Substantia nigra (tissue), 51 donors: ENCODE measurements at places on chromosomes 3 and 15.

DNA sequence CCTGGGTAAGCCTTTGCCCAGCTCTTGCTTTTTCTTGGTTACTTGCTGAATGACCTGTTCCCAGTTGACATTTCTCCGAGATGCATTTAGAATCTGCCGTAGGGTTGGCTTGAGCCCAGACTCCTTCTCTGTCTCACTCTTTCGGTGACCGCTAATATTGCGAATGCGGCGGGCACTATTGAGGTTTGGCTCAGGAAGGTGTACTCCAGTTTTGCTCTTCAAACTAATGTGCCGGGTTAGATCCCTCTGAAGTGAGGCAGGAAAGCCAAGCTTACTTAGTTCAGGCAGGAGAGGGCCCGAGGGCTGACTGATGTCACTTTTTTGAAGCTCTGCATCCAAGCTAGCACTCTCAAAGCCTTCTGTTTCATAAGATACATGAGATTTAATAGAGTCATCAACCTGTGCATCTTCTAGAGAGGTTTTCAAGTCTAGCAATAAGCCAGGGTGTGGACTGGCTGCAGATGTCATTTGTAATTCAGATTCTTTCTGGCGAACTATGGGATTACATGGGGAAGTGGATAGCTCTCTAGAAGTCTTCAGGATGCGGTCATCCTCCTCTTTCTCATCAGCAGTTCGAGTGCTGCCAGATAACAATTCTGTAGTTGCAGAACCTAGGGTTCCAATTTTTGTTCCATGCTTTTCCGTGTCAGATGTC lies 41.0 kb downstream of the ZNF106 start:
- DNase-seq: no peak

DNA sequence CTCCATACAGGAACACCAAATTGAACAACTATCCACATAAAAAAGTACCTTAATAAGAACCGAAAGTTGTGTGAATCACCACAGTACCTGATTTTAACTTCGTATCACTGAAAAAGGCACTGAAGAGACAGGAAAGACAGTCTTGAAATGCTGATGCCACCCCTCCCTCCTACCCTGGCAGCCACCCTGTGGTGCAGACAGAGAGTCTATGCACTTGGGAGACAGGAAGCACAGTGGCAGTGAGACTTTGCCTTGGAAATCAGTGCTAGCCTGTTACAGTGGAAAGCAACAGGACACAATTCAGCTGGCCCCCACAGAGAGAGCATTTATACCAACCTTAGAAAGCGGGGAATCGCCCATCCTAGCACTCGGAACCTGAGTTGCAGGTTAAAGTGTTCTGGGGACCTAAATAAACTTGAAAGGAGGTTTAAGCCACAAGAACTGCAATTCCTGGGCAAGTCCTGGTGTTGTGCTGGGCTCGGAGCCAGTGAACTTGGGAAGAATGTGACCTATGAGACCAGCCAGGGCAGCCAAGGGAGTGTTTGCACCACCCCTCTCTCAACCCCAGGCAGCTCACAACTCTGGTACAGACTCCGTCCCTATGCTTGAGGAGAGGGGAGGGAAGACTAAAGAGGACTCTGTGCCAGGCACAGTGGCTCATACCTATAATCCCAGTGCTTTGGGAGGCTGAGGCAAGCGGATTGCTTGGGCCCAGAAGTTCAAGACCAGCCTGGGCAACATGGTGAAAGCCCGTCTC lies 240.1 kb downstream of the ISL2 start:
- no peak for DNase-seq

- no peak for DNase-seq
Measured at GRCh38 chr15:84034578-84035398, 200.8 kb upstream of the GOLGA6L4 start.

- DNase-seq: no peak
Measured at GRCh38 chr15:61030451-61030850, 198.7 kb downstream of the RORA start.

- DNase-seq: no peak
Measured at GRCh38 chr15:25536801-25537611, 98.2 kb upstream of the UBE3A start.

DNA sequence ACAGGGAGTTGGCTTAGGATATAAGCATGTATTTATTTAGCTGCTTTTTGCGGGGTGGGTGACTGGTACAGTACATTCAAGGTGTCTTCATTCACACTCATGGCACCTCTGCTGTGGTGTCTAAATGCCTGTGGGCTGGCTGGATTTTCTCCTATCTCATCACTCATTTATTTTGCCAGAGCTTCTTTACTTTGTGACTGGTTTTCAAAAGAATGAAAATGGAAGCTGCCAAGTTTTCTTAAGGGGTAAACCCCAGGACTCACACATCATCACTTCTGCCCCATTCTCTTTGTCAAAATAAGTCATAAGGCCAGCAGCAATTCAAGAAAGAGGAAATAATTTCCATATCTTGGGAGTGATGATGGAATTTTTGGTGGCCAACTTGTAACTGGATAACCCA lies 493.4 kb upstream of the ALCAM start:
- no peak for DNase-seq

- no peak for DNase-seq
Measured at GRCh38 chr15:62021991-62022600, 38.2 kb downstream of the VPS13C start.

DNA sequence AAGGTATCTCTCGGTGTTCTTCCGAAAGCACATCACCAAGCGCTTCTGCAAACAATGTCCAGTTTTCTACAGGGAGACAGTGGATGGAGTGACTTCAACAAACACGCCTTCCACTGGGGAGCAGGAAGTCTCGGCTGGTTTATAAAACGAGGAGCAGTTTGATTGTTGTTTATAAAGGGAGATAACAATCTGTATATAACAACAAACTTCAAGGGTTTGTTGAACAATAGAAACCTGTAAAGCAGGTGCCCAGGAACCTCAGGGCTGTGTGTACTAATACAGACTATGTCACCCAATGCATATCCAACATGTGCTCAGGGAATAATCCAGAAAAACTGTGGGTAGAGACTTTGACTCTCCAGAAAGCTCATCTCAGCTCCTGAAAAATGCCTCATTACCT lies 4.6 kb downstream of the CCR2 start:
- no peak for DNase-seq

- no peak for DNase-seq
Measured at GRCh38 chr3:25911525-25912295, 121.8 kb downstream of the OXSM start.

DNA sequence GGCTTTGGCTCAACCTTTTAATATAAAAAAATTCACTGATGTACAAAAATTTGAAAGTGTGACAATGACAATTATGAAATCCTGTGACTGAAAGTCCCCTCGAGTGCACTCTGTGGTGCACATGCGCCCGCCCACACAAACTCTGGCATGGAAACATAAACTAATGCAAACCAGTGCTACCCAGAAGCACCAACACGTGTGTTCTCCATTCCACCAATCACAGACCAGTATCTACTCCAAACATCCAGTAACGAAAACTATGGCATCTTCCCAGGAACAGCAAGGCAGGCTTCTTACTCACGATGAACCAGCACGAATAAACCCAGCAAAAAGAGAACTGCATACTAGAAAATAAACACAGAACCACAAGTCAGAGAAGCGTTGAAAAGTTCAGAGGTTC lies 11.7 kb upstream of the NMB start:
- DNase-seq: no peak

GRCh38 chr3:57974796-57975388 lies 33.3 kb upstream of the FLNB start:
- no peak for DNase-seq

- no peak for DNase-seq
Measured at GRCh38 chr15:100220058-100220768, 121.6 kb downstream of the ADAMTS17 start.

DNA sequence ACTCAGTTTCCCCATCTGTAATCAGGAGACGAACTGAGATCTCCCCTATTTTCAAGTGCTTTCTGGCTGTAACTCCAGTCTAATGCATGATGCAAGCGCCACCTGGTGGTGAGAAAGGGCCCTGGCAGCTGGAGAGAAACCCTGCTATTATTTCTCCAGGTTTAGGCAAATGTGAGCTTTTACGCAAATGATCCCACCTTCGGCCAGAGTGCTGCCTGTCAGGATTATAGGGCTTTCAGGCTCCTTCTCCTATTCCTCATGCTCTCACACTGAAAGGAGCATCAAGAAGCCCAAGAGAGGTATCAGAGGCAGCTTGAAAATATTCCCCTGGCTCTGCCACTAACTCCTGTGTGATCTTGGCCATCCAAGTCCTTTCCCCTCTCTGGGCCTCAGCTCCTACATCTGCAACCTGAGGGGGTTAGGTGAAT lies 93.9 kb upstream of the RASGRF1 start:
- DNase-seq: peak; percentile 46

DNA sequence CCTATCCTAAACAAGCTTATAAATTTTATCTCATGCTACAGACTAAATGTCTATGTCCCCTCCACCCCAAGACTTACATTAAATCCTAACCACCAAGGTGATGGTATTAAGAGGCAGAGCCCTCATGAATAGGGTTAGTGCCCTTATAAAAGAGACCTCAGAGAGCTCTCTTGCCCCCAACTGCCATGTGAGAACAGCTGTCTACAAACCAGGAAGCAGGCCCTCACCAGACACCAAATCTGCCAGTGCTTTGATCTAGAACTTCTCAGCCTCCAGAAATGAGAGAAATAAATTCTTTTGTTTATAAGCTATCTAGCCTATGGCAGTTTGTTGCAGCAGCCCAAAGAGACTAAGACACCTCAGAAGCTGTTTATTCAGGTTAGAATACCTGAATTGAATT lies 58.5 kb downstream of the TP53BP1 start:
- DNase-seq: no peak

DNA sequence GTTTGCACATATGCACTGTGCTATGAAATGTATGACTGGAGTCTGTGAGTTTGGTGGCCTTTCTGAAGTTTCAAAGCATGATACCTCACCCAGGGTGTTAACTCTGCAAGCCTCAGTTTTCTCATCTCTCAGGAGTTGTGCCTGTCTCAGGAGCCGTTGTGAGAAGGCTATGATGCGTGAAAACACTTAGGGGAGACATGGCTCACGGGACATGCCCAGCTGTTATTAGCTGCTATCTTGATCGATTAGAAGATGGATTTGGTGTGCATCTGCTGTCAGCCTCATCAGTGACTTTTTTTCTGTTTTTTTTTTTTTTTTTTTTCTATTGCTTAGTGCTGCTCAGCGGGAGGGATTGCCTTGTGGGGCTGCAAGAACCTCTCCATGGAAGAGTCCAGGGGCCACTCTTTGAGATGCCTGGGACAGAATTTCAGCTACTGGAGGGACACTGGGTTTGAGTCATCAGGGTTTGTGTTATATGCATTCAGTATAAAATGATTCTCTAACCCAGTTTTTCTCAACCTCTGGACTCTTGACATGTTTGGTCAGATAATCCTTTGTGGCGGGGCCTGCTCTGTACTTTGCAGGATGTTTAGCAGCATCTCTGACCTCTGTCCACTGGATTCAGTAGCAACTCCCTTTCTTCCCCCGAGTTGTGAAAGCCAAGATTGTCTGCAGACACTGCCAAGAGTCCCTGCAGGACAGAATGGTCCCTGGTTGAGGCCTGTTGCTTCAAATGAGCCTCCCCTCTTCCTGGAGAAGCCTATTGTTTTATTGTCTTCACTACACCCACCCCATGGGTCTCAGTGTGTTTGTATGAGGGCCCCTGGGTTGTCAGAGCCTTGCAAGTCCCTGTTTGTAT lies 181.4 kb downstream of the CACNA2D3 start:
- no peak for DNase-seq

DNA sequence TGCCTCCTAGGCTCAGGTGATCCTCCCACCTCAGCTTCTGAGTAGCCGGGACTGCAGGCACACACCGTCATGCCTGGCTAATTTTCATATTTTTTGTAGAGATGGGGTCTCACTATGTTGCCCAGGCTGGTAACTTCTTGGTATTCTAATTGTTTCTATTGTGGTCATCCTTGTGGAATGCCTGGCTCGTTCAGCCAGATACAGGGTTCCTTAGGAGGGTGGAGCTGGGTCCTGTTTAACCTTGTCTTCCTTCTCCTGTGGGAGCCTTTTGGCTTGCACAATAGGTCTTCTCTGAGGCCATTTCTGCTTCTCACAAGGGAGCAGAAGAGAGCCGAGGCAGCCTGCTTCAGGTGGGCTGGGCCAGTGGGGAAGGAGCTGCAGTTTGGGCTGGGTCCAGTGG lies 15.7 kb downstream of the PLEKHO2 start:
- DNase-seq: no peak

DNA sequence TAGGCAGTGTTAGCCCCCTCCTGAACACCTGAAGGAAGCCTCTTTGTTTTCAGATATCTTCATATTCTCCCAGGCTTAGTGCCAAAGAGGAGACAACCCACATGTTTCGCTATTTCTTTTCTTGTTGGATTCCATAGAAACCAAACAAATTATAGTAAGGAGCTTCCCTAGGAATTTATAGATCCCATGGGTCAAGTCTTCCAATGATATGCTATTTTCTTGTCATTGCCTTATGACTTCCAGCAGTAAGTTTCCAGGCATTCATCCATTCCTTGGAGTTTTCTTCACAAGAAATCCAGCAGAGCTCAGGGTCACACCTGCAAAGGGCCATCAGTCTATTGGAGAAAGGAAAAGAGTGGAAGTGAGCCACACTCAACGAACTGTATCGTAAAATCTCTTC lies 9.9 kb upstream of the KCNMB2 start:
- DNase-seq: no peak

GRCh38 chr3:133691273-133692107 lies 29.7 kb upstream of the TOPBP1 start:
- no peak for DNase-seq

GRCh38 chr3:52293491-52294319 lies 6.1 kb downstream of the GLYCTK start:
- no peak for DNase-seq

DNA sequence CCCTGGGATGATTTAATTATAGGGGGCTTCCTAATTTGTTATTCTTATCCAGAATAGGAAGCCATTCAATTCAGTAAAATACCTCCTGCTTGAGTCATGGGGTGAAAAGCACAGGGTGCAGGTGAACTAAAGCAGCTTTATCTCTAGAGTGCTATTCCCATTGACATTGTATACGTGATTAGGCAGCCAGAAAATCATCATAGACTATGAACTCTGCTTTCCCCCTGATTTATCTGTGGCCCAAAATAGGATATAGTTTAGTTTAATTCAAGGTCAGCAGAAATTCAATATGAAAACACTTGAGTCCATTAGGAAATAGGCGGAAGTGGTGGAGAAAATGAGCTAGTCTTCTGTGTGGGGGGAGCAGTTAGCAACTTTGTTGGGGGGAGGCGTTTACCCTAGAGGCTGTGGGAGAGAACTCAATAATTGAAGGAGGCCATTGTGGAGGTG lies 18.2 kb upstream of the PRKCI start:
- DNase-seq: no peak

DNA sequence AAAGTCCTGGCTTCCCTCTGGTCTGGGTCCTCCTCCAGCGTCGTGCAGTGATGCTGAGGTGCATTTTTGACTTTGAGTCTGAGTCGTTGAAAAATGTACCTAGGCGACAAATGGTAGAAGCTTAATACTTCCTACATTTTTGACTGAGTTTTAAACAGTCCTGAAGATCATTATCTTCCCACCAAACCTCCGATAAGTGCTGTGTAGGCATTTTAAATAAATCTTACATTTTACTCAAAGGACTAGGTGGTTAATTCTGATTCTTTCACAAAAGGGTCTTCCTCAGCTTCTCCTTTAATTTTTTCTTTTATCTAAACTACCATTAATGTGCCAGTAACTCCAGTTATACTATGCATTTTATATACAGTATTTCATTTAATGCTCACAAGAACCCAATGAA lies 70.6 kb downstream of the KAT2B start:
- DNase-seq: no peak
